ENCODE measurements at places on chromosomes 5 and 9. TPM values are rescaled to one million over a fixed set of nuclear protein-coding genes. Genes with fewer than 3 reads are reported as not detected.
A peak's percentile ranks its signal among the peaks of the same experiment; 100 is the strongest.

DNA sequence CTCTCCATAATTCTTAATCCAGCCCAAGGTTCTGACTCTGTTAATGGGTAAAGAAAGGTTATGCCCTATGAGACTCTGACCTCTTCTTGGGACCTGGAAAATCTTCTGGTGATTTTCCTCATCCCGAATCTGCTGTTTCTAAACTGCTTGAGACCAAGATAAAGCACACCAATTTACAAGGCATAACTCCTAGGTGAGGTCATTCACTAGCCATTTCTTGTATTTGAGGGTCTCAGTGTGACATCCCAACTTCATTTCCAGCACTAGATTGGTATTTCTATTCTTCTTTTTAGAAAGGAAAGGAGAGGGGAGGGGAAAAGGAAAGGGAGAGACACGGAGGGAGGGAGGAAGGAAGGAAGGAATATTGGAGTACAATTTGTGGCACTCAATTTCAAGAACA lies 51.6 kb downstream of the SLC1A1 start:
- H3K4me3 ChIP-seq: no peak overlapping the region
- DNase-seq: no peak
- no peaks in the 10 kb centered on the region for H3K4me1 ChIP-seq

GRCh38 chr5:99243111-99243510 lies 314.3 kb upstream of the CHD1 start:
- no peaks in the 10 kb centered on the region for H3K27me3 ChIP-seq
- no peaks in the 10 kb centered on the region for H3K36me3 ChIP-seq
- no peak for DNase-seq
- H3K27ac ChIP-seq: no peak overlapping the region
- H3K4me1 ChIP-seq: no peaks in the 10 kb centered on the region
- no peak overlapping the region for H3K4me3 ChIP-seq

DNA sequence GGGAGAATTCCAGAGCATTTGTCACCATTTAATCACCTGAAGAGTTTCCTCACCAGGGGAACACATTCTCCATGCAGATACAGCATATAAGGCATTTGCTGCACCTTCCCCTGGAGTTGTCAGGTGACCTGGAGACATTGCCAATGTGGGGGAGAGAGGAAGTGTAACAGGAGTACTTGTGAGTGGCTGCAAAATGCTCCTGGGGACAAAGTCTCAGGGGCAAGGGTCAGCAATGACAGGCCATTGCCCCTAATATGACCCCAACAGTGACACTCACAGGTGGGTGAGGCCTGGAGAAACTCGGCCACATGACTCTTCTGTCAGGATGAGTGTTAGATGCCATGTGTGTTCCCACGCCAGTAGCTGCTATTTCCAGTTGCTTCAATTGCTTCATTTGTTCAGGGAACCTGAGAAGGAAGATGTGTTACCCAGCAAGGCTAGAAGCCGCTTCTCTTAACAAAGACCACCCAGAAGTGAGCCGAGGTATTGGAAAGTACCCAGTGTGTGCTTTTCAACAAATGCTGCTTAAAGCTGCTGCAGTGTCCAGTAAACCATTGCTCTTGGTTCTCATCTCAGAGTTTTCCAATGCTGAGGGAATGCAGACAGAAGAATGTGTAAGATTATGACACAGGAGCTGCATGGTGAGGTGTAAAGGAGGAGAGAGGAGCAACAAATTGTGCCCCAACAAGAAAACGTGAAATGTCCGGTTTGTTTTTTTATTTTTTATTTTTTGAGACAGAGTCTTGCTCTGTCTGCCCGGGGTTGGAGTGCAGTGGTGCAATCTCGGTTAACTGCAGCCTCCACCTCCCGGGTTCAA lies 128.2 kb upstream of the SLC44A1 start:
- H3K4me3 ChIP-seq: no peak overlapping the region
- DNase-seq: no peak
- H3K27me3 ChIP-seq: no peaks in the 10 kb centered on the region
- H3K4me1 ChIP-seq: peaks cover 29% of the 10 kb centered on the region
- H3K36me3 ChIP-seq: no peaks in the 10 kb centered on the region
- H3K27ac ChIP-seq: no peak overlapping the region

DNA sequence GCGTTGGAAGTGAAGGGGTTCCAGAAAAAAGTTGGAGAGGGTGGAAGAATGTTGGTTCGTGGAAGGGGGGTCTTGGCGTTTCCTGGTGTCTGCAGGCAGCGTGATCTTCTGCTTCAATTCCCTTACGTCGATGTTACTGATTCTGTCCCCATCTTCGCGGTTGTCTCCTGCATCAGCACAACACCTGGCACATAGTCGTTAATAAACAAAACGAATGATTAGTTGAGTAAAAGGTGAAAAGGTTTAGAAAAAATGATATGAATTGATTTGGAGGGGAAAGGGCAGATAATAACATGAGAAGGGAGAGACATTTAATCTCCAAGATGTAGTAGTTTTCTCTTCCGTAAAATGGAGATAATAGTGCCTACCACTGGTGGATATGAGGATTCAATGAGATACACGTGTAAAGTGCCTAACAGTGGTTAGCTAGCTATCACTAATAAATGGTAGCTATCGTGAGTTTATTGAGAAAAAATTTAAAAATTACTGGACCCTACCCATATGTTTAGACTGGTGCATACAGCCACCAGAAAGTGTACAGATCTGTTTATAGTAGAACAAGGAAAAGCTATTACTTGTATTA lies 556 bp downstream of the MTREX start:
- peaks cover 47% of the 10 kb centered on the region for H3K4me1 ChIP-seq
- H3K36me3 ChIP-seq: no peaks in the 10 kb centered on the region
- H3K27ac ChIP-seq: peak overlapping the region; percentile 92
- DNase-seq: no peak

GRCh38 chr5:96565582-96566265 lies 96.5 kb upstream of the CAST start:
- H3K36me3 ChIP-seq: no peaks in the 10 kb centered on the region
- no peak overlapping the region for H3K27ac ChIP-seq
- no peak for DNase-seq

DNA sequence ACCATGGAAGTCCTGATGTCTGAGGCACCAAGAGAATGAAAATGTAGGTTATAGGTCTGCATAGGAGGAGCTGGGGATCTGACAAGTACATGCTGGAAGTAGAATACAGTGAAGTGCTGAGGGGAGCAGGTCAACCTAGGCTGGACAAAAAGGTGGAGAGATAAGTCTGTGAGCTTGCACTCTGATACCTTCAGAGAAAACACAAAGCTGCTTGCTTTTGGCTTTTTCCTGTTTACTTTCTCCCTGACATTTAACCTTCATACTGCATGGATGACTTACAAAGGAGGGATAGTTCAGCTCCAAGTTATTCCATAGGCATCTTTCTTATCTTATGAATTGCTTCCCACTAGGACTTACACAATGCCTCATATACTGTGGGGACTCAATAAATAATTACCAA lies 256.7 kb upstream of the NREP start:
- DNase-seq: no peak

DNA sequence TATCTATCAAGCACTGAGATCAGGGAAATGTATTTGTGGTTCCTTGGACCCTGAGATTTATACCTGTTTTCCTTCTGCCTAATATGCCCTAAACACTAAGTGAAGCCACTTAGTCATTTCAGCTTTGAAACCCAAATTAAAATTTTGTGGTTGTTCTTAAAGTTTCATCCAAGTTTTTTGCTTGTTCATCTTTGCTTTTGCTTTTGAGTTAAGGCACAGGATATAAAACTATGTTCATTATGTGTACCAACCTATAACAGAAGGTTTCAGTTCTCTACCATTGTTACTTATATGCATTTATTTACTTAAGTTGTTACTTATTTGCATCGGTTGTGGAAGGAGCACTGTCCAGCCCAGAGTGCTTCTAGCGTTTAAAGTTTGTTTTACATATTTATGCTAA lies 382.3 kb downstream of the PTPRD start:
- no peak for DNase-seq
- no peaks in the 10 kb centered on the region for H3K4me1 ChIP-seq
- H3K36me3 ChIP-seq: no peaks in the 10 kb centered on the region
- H3K27ac ChIP-seq: no peak overlapping the region
- no peaks in the 10 kb centered on the region for H3K27me3 ChIP-seq
- no peak overlapping the region for H3K4me3 ChIP-seq

- peaks cover 2% of the 10 kb centered on the region for H3K27me3 ChIP-seq
- no peaks in the 10 kb centered on the region for H3K36me3 ChIP-seq
- H3K4me3 ChIP-seq: no peak overlapping the region
- H3K4me1 ChIP-seq: no peaks in the 10 kb centered on the region
Measured at GRCh38 chr9:129428864-129429577, 191.9 kb downstream of the C9orf50 start.

The PSIP1 gene
- 132 TPM for total RNA-seq

The RNF208 gene
- 1.5 TPM for total RNA-seq

The TLX3 gene
- not detected for total RNA-seq
